ENCODE measurements at places on chromosomes 4 and X.

GRCh38 chrX:118538386-118538785, 42.8 kb downstream of the DOCK11 start:
- DNase-seq, result no peak

DNA sequence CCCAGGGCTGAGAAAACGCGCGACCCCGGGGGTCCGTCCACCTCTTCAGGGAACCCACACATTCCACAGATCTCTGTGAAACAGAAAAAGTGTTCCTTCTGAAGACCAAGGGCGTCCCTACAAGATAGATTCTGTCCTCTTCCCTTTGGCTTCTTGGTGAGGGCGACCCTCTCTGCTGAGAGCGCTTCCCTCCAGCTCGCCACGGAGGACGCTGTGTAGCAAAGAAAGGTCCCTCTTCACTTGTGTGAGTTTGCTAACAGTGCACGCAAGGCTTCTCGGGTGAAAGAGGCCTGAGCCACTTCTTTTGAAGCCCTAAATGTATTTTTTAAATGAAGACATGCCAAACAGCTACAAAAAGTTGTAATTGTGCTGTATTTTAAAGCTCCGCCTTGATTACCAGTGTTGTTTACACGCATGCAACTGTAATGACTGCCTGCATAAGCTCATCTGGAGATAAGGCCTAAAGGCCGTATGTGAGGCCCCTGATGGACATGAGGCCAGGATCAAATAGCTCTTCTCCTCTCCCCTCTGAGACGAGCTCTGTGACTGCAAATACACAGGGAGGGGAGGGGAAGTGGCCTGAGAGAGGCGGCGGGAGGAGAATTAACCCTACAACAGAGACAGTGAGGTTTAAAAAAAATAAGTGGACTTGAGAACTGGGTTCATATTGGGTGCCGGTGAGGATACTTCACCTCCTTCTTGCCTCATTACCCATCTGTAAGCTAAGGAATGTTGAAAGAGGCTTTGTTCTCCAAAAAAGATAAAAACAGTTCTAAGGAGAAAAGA, 95.5 kb downstream of the SOWAHB start:
- no peak for DNase-seq

DNA sequence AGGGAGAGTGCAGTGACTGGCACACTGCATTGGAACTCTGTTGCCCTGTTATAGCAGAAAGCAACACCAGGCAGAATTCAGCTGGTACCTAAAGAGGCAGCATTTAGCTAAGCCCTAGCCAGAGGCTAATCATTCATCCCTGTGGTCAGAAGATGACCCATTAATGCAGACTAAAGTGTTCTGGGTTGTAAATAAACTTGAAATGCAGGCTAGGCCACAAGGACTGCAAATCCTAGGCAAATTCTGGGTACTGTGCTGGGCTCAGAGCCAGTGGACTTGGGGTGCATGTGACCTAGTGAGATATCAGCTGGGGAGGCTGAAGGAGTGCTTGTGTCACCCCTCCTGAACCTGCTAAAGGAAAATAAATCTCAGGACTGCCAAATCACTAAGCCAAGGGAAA, 91.2 kb downstream of the LPAR4 start:
- DNase-seq, result no peak

GRCh38 chr4:185716577-185717376, 95.2 kb downstream of the SORBS2 start:
- DNase-seq, result no peak

GRCh38 chr4:7430965-7431695, 3.6 kb downstream of the PSAPL1 start:
- no peak for DNase-seq

- DNase-seq, result no peak
Observed at GRCh38 chrX:68650491-68650890, 3.0 kb downstream of the STARD8 start.

Data from activated CD4-positive, alpha-beta T cell treated with anti-CD3 and anti-CD28 coated beads for 1 hour (primary cell).